ENCODE measurements at places on chromosomes 4 and X. TPM values are rescaled to one million over a fixed set of nuclear protein-coding genes. Genes with fewer than 3 reads are reported as not detected.

CCNA2 gene
- 73.4 TPM for total RNA-seq

C4orf50 gene
- 0.16 TPM for total RNA-seq

XK gene
- total RNA-seq: 0.17 TPM

TEX13C gene
- not detected for total RNA-seq

CTBP1 gene
- total RNA-seq: 200 TPM

GAGE12H gene
- total RNA-seq: not detected

VCX2 gene
- total RNA-seq: not detected

VSIG1 gene
- not detected for total RNA-seq

ANOS1 gene
- not detected for total RNA-seq

TLR2 gene
- 0.47 TPM for total RNA-seq

PAGE1 gene
- total RNA-seq: not detected

LARP7 gene
- total RNA-seq: 47.6 TPM

CNKSR2 gene
- 7.1 TPM for total RNA-seq

KIF4A gene
- 19.4 TPM for total RNA-seq

GPM6B gene
- total RNA-seq: not detected

THAP9 gene
- total RNA-seq: 3.7 TPM

EDA2R gene
- total RNA-seq: 2.7 TPM

KLHL5 gene
- total RNA-seq: 40.4 TPM

HSFX4 gene
- total RNA-seq: not detected

NLGN4X gene
- total RNA-seq: not detected

PPP2R3B gene
- 47.5 TPM for total RNA-seq

PDE5A gene
- 0.09 TPM for total RNA-seq

HS6ST2 gene
- 1.2 TPM for total RNA-seq

NALF2 gene
- 0.88 TPM for total RNA-seq

ZNF185 gene
- total RNA-seq: 1.0 TPM

ARMCX2 gene
- 5.2 TPM for total RNA-seq

GAGE2A gene
- not detected for total RNA-seq

RBM46 gene
- total RNA-seq: not detected

GRXCR1 gene
- total RNA-seq: not detected

ARSJ gene
- not detected for total RNA-seq

ZNF674 gene
- 2.1 TPM for total RNA-seq

PRSS12 gene
- total RNA-seq: not detected

GLRA3 gene
- total RNA-seq: not detected

TCP11X2 gene
- total RNA-seq: not detected

NHSL2 gene
- 0.07 TPM for total RNA-seq

Measured in activated CD4-positive, alpha-beta T cell treated with anti-CD3 and anti-CD28 coated beads, Interleukin-2, amount 10 ng/mL, durations not matched to agents 24 days and 14 days (primary cell).